ENCODE measurements at places on chromosomes 2 and 18.

DNA sequence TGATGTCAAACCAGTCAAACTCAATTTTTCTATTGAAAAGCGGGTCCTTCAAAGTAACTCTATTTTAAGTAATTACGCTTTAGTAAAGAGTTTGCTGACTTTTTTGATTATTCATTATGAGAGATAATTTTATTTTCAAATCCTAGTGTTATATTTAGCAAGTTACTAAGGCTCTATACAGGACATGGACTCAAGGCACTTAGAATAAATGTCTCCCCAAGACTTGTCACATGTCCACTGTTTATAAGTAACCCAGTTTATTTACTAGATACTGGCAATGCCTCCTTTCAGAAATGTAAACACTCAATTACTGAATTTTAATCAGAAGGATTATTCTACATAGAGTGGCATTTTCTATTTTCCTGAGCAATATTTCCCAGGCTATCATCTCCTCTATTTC is 638.1 kb downstream of the ERBB4 start:
- DNase-seq, result no peak

- DNase-seq, result no peak
Measured at GRCh38 chr2:234788841-234789240, 163.0 kb upstream of the SH3BP4 start.

- DNase-seq, result no peak
Measured at GRCh38 chr18:46160050-46160798, 56.0 kb downstream of the HAUS1 start.

DNA sequence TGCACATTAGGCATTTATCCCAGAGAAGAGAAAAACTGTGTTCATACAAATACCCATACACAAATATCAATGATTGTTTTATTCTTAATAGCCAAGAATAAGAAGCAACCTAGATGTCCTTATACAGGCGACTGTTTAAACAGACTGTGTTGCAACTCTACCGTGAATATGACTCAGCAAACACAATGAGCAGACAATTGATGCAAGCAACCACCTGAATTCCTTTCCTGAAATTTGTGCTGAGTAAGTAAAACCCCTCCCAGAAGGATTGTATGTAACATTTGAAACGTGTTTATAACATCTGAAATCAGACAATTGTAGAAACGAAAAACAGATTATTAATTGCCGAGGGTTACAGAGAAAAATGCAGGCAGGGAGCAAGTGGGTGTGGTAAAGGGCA is 621.9 kb upstream of the SOX11 start:
- no peak for DNase-seq

- no peak for DNase-seq
Measured at GRCh38 chr2:131113566-131114227, 8.6 kb downstream of the PLEKHB2 start.

GRCh38 chr18:7221424-7222155 is 9.3 kb upstream of the LRRC30 start:
- DNase-seq, result peak; percentile 51

DNA sequence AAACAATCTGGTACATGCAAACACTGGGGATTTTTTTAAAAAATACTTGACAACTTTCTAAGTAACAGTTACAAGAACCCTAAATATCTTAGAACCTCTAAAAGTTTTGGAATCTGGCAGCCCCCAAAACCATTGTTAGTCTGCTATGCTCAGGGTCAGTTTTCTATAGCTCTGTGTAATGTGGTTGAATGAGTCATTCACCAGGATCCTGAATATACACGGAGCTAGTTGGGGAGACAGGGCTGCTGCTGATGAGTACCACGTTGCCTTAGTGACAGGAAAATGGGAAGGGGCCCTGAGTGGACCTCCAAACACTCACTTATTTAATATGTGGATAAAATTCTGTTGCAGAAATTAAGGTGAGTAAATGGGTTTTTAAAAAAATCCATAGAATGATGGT is 36.9 kb upstream of the TANC1 start:
- no peak for DNase-seq

DNA sequence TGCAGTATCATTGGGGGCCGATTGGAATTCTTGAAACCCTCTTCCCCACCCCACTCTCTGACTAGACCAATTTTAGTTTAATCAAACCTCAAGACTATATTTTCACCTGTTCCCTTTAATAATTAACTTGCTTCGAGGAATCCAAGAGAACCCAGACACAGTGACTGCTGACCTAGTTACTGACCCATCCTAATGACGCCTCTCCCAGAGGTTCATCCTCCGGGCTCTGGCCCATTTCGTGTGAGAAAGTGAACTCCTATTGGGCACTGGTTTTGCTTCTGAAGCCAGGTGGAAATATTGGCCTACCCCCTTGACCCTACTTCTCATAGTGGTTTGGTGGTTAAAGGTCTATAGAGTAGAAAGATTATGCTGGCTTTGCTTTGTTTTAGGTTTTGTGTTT is 39.9 kb downstream of the RPL37A start:
- DNase-seq, result peak; percentile 58

DNA sequence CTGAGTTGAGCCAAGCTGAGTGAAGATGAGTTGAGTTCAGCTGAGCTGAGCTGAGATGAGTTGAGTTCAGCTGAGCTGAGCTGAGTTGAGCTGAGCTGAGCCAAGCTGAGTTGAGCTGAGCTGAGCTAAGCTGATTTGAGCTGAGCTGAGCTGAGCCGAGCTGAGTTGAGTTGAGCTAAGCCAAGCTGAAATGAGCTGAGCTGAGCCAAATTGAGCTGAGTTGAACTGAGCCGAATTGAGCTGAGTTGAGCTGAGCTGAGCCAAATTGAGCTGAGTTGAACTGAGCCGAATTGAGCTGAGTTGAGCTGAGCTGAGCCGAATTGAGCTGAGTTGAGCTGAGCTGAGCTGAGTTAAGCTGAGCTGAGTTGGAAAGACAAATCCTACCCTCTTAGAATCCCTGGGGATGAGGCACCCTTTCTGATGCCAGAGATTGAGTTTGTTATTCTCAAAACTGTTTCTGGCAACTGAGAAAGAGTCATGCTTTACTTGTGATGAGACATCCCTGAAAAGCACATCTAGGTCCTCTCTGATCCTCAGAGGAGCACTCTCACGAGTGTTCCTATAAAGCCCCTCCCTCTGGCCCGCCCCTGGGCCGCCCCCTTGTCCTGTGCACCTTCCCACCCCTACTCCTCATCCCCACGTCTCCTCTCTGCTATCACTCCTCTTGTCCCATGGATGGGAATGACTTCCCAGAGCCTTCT is 116.5 kb downstream of the MCFD2 start:
- DNase-seq, result no peak

DNA sequence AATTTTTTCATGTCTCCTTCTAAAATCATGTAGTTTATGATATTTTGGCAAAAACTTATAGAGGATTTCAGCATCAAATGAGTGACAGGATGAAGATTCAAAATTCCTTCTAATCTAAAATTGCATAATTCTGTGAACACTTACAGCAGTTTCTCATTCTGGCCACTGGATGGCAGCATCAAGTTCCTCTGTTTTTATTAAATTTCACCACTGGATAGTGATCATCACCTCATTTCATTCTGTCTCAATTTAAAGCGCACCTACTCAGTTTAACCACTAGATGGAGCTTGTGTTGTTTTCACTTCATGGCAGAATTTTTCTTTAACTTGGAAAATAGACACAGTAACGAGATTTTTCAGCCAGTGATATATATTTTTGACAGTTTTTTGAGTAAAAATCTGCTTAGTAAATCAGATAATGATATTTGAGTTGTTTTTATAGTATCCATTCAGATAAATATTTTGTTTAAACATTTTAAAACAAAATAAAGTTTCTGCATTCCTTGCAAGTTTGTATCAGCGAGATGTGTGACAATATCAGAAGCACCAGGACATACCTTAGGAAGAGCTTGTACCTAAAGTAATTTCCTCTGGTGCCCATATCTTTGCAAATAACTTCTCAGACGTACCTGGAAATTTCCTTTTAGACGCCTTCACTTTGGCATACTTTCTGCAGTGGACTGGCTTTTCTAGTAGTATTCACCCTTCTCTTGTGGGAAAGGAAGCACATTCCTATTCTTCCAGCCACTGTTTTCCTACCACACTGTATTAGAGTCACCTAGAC is 94.7 kb upstream of the ARHGAP15 start:
- peak; percentile 82 for DNase-seq
